CD4-positive, alpha-beta memory T cell (primary cell): ENCODE measurements at places on chromosomes 7 and 10. TPM values are rescaled to one million over a fixed set of nuclear protein-coding genes. Genes with fewer than 3 reads are reported as not detected.

NUP205 gene
- 67.7 TPM for total RNA-seq

PDE1C gene
- total RNA-seq = not detected

SPDYE6 gene
- total RNA-seq = not detected

ANKRD22 gene
- not detected for total RNA-seq

ACTR3C gene
- total RNA-seq = 17.8 TPM

GARIN1A gene
- total RNA-seq = 1.6 TPM
